ENCODE measurements at places on chromosomes 5 and 9.

DNA sequence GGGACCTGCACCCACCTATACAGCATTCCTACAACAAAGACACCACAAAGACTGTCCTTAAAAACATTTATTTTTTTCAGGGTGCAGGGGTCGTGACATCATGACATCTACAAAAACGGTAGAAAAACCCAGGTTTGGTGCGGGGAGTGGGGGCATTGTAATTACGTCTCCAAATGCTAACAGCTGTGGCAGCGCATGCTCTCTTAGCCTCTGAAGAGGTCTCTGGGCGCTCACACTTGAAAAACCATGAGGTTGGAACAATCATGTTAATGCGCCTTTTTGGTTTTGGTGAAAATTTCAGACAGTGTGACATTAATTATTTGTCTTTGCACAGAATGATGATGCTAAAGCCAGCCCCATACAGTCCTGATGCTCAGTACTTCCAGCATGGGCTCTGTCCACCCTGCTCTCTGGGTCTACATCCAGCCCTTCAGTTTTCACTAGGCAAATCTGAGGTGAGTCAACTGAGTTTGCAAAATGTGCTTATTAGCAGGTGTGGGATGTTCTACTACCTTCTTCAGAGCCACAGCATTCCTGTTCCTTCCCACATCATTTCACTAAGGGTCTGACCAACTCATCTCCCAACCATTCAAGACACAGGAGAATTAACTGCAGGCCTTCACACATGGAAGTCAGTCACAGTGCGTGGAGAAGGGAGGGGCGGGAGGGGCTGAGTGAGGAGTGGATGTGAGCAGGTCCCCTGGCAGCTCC lies 14.1 kb downstream of the ALDH1B1 start:
- no peak for DNase-seq

- peak; percentile 54 for DNase-seq
These were observed 13.5 kb upstream of the ANKRD18B start for GRCh38 chr9:33510262-33511183.

DNA sequence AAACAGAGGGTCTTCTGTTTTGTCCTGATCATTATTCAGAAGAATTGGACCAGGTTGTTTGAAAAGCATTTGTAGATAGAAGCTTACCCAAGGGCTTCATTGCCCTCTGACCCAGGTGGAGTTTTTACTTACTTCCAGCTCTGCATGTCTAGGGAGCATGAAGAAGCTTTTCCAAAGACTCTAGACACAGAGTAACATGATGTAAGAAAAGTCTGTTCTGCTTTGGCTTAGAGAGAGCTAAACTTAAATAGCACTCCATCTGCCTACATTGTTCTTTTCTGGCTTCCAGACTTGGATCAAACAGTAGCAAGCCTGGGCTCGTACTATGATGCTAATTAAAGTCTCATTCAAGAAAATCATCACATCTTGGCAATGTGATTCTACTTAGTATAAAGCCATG lies 112.1 kb downstream of the SNCAIP start:
- DNase-seq = peak; percentile 14

DNA sequence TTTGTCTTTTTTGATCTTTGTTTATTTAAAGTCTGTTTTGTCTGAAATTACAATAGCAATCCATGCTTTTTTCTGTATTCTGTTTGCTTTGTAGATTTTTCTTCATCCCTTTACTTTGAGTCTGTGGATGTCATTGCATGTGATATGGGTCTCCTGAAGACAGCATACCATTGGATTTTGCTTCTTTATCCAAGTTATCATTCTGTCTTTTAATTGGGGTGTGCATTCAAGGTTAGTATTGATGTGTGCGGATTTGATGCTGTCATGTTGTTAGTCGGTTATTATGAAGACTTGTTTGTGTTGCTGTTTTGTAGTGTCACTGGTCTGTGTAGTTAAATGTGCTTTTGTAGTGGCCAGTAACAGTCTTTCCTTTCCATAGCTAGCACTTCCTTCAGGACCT lies 23.0 kb downstream of the POLK start:
- no peak for DNase-seq

DNA sequence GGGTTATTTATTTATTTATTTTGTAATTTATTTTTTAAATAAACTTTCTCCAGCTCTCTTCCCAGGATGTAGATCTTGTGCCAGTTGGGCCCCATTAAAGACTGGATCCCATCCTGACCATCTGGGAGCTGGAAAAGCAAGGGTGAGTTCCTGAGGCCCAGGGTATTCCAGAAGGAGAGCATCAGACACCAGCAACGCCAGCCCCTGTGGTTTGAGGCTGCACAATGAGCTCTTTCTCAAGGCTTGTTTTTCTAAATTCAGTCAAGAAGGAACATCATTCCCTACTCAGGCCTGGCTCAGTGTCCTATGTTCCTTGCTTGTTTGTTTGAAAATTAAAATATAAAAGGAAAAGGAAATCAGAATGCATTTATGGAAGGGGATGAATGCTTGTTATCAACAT lies 313.3 kb downstream of the EBF1 start:
- DNase-seq = no peak

GRCh38 chr9:69264526-69264925 lies 60.5 kb upstream of the ENTREP1 start:
- no peak for DNase-seq

DNA sequence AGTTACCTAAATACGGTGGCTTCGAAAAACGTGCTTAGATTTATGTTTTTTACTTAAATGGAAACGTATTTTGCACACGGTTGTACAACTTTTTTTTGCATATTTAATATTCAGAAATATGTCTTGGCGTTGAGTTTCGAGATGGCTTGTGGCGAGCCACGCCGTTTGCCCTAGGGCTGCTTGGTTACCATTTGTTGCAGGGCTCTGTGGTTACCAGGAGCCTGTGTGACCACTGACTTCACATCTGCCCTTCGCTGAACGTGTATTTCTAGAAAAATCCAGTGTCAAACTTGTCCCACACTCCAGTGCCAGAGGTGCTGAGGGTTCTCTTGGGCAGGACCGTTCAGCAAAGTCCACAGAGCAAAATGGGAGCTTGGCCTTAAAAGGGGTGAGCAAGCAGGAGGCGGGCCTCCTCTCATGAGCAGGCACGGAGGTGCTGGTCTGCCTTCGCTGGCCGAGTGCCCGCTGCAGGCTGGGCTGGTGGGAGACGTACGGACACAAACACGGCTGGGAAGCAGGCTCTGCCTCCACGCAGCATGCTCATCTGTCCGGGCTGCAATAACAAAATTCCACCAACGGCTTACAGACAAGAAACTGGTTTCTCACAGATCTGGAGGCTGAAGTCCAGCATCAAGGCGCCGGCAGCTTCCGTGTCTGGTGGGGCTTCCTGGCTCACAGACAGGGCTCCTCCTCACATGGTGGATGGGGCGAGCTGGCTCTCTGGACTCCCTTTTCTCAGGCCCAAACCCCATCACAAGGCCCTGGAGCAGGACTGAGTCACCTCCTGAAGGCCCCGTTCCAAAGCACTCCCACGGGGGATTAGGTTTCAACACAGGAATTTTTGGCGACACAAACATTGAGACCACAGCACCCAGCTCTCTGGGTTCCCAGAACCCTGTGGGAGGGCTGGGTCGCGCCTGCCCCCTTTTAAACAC lies 5.4 kb downstream of the MRPL36 start:
- DNase-seq = no peak

DNA sequence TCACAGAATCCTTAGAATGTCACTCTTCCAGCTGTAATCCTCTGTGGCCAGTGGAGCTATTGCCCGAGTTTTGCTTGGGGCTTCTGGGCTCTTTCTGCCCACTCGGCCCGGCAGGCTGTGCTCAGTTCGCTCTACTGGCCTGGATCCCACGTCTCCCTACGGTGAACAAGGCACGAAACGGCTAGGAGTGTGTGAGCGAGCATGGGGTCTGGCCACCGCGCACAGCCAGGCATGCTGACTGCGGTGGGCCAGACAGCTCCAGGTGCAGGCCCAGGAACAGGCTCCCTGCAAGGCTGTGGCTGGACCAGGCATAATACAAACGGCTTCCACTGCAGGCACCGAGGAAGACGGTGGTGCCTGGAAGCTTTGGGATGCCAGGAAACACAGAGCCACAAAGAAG lies 2035.5 kb upstream of the ACO1 start:
- DNase-seq = no peak

- DNase-seq = no peak
These were observed 22.9 kb downstream of the OR2V2 start for GRCh38 chr5:181170237-181170825.

GRCh38 chr5:129172580-129172979 lies 78.0 kb downstream of the ISOC1 start:
- no peak for DNase-seq

DNA sequence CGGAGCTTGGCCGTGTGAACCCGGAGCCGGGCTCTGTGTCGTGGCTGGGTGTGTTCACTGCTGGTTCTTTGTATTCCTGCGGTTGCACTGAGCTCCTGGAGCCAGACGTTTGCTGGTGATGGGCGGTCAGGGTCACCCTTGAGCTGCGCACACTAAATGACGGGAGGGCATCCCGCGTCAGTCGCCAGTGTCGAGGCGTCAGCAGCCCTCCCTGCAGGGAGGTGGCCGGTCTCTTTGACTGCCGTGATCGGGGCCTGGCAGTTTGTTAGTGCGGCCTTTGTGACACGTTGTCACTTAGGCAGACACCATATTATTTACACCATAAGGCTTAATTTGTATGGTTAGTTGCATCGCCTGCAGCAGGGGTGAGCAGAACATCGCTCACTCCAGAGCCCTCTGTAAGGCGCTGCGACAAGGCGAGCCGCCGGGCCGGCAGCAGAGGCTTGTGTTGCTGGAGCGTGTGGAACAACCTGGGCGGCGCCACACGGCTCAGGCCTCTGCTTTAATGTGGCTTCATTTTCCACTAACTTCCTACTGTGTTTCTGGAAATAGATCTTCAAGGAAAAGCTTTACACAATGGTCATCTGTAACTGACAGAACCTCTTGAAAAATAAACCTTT lies 8.3 kb downstream of the NDUFS6 start:
- no peak for DNase-seq

GRCh38 chr9:122374885-122375420 lies 4.1 kb downstream of the PTGS1 start:
- no peak for DNase-seq

DNA sequence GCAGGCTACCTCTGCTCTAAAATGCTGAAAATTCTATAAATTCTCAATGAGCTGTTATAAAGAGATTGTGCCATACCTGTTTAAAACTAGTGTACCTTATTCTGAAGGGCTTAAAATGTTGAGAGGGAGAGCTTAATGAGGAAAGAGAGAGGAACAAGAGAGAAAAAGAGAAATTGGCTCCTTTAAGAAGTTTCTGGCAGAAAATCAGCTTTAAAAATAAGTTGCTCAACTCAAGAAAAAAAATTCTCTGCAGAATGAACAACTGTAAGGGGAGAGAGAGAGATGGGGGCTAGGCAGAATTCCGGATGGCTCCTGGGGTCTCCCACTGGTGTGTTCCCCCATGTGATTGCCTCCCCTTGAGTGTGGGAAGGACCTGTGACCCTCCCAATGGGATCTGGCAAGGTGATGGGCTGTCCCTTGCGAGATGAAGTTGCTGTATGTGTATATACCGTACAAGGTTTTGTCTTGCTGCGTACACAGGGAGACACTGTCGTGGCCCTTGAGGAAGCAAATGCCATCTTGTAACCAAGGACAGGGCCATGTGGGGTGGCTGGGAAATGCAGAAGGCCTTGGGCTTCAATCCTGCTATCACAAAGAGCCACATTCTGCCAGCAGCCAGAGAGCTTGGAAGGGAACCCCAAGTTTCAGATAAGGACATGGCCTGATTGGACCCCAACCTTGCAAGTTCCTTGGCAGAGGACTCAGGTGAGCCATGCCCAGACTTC lies 64.3 kb upstream of the S1PR3 start:
- DNase-seq = no peak

GRCh38 chr5:168695301-168695835 lies 116.2 kb upstream of the PANK3 start:
- DNase-seq = no peak
